ENCODE measurements at places on chromosomes 3 and 15.

GRCh38 chr15:92438471-92438870, 44.8 kb downstream of the ST8SIA2 start:
- no peaks in the 10 kb centered on the region for H3K36me3 ChIP-seq
- H3K27ac ChIP-seq: no peak overlapping the region
- peaks cover 9% of the 10 kb centered on the region for H3K27me3 ChIP-seq
- no peak overlapping the region for H3K4me3 ChIP-seq

DNA sequence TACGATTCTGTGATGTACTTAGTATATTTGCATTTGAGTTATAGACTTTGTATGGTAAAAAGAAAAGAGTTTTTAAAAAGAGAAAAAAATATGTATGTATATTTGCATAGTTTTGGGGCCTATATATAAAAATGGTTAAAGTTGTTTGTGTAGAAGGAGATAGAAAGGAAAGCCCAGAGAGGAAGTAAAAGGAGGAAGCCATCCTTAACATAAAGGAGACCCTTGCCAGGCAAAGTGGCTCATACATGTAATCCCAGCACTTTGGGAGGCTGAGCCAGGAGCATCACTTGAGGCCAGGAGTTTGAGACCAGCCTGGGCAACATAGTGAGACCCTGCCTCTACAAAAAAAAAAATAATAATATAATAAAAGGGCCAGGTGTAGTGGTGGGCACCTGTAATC, 8.4 kb downstream of the SNAP23 start:
- no peak for DNase-seq
- no peak overlapping the region for H3K4me3 ChIP-seq
- H3K27ac ChIP-seq: no peak overlapping the region
- H3K36me3 ChIP-seq: no peaks in the 10 kb centered on the region

- no peak overlapping the region for H3K27ac ChIP-seq
- H3K4me1 ChIP-seq: no peaks in the 10 kb centered on the region
- no peaks in the 10 kb centered on the region for H3K27me3 ChIP-seq
- no peak overlapping the region for H3K4me3 ChIP-seq
- no peak for DNase-seq
These were observed 87.2 kb downstream of the OPA1 start for GRCh38 chr3:193680220-193680619.

- H3K36me3 ChIP-seq: peaks cover 27% of the 10 kb centered on the region
- H3K4me1 ChIP-seq: no peaks in the 10 kb centered on the region
- H3K4me3 ChIP-seq: no peak overlapping the region
- H3K27me3 ChIP-seq: no peaks in the 10 kb centered on the region
These were observed 23.0 kb upstream of the MUC20 start for GRCh38 chr3:195697582-195698324.

Measured in tibial artery (tissue), 4 donors.